Activated CD4-positive, alpha-beta T cell treated with anti-CD3 and anti-CD28 coated beads for 36 hours (primary cell): ENCODE measurements at places on chromosomes 3 and 15. TPM values are rescaled to one million over a fixed set of nuclear protein-coding genes. Genes with fewer than 3 reads are reported as not detected.

DNA sequence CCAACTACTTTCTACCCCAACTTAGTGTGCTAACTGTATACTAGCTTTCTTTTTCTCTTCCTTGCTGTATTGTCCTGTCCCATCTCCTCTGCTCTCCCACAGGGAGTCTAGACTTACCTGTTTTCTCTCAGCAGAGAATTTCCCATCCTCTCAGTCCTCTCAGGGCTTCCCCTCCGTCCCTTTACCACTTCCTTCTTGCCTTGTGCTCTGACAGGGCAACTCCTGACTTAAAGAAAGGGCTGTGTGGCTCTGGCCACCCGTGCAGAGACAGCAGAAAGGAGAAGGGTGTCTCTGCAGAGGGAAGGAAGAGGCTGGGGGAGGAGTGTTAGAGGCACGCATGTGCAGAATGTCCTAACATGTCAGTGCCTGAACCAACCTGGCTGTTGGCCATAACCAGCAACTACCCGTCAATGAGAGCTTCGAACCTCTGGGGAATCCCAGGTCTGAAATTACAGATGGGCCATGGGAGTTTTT is at the start of gene GCSAM:
Gene GCSAM (minus strand): TSS at position 274 of the 474 bp plus-strand sequence. CDS start 128 bp downstream, at position 146.
- DNase-seq = peak; percentile 82

Gene ADAM10
- total RNA-seq = 74.5 TPM

GRCh38 chr3:172987273-172987672 is 153.8 kb downstream of the SPATA16 start:
- no peak for DNase-seq

Gene ACAP2
- total RNA-seq = 51.9 TPM

Gene C2CD4B
- total RNA-seq = 0.37 TPM
